Iris pigment epithelial cell (primary cell): ENCODE measurements at places on chromosomes 1 and 21.
A peak's percentile ranks its signal among the peaks of the same experiment; 100 is the strongest.

- peak; percentile 82 for DNase-seq
Measured at GRCh38 chr1:116115476-116116439, 4.6 kb downstream of the MAB21L3 start.

DNA sequence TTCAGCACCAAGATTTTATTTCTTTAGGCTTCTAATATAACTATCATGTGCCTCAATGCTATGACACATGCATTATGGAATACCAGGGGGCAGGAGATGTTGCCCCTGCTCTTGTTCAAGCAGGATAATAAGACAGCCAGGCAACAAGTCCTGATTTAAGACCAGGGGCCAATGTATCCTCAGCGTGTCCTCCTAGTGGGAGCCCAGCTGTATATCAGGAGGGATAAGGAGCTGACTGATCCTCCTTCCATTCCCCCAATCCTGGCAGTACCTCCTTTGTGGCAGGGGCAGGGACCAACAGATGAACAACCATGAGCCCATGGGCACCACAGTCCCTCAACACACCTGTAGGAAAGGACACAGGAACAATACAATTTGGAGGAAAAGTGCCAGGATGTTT, 29.3 kb downstream of the SORT1 start:
- DNase-seq, result no peak

DNA sequence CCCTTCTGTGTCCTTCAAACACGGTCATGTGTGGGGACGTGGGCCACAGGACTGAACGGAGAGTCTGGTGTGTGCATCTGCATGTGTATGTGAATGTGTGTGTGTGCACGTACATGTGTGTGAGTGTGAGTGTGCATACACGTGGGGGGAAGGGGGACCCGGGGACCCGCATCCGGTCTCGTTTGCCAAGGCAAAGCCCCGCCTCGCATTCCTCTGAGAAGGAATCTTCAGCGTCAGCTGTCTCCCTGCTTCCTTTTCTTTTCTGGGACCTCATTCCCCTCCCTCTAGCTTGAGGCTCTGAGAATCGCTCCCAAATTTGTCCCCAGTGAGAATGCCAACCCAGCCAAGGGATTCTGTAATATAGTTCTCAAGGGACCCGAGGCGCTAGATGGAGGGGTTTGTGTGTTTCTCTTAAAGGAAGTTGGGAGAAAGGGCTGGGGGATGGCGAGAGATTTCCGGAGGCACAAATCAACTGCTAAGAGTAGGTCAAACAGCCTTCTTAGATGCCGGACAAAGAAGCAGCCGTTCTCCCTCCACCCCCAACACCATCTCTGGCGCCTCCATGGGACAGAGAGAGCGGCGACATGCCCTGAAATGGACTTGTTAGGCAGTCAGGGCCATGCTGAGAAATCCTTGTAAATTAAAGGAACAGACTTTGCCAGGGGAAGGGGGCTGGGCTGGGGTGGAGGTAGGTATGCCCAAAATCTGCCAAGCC, 6.6 kb downstream of the IFFO2 start:
- peak; percentile 44 for DNase-seq

DNA sequence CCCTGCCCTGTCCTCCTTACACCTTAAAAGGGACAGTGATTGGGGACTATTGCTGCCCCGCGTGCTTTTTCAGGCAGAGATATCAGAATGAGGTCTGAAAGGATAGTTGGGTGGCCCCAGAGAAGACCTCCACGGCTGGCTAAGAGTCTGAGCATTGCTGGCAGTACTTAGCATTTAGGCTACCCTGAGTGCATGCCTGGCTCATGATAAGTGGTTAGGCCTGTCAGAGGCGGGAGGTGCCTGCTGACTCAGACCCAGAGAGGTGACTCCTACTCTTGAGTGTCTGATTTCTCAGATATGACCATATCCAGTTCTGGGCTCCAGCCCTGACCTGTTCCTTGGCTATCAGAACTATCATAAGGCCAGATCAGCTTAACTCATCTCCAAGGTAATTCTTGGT, 213.7 kb downstream of the PBX1 start:
- DNase-seq, result peak; percentile 99

DNA sequence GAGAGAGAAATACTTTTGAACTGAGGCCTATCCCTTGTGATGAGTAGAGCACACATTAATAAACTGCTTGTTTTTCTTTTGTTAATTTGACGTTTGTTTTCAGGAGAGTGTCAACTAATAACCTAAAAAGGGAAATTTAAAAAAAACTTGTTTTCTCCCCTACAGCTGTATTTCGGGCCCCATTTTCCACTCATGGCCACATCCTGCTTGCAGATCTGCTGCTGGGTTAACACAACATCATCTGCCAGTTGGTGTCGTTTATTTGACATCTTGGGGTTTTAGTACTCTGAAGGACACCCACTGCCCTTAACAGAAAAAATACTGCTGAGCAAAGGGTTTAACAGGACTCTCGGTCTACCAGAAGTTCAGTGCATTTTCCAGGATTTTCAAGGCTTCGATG, 848 bp upstream of the PYHIN1 start:
- no peak for DNase-seq

DNA sequence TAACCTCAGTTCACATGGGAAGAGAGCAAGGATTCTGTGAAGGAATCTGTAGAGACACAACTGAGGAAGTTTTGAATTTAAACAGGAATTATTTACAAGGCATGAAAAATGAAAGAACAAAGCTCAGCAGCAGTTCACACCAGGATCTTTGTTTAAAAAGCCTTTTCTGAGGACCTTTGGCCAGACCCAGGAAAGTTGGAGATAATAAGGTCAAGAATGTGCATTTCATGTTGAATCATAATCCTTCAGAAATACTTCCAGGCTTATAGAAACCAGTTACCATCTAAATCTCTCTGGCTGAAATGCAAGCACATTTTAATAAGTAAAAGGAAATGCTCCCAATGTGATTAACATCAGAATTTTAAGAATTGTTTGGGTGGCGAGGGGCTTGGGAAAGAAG, 2.7 kb downstream of the CLIC6 start:
- no peak for DNase-seq

DNA sequence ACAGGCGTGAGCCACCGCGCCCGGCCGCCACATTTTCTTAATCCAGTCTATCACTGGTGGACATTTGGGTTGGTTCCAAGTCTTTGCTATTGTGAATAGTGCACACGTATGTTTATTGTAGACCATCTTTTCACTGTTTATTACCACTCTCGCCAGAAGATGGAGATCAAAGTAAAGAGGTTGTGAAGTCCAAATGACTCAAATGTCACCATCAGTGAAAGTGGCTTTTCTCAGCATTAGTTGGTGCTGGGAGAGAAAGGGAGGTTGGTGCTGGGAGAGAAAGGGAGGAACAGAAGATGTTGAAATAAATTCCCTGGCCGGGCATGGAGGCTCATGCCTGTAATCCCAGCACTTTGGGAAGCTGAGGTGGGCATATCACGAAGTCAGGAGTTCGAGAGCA, 10.4 kb upstream of the UHMK1 start:
- DNase-seq, result no peak

GRCh38 chr1:154502066-154502743, at the start of the genes SHE and TDRD10:
Gene SHE, minus strand, starts transcription at chr1:154502412. Its CDS starts 386 bp downstream, at chr1:154502026.
Gene TDRD10, plus strand, starts transcription at chr1:154502219. Its CDS starts 4,685 bp downstream, at chr1:154506904.
- no peak for DNase-seq

DNA sequence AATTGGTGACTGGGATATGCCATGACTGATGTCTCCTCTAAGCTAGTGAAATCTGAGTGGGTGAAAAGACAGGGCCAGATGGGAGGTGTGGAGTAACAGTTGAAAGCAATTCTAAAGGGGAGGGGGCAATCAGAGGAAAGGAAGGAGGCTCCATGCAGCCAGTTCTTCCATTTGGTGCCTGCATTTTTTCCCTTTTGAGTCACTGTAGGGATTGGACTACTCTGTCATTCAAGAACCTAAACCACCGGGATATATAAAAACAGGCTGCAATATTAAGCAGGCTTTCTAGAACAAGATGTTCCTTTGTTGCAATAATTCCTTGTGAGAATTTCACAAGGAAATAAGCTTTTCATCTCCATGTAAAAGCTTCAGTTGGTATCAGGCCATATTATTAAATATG, 18.3 kb downstream of the CLIC6 start:
- DNase-seq, result no peak

DNA sequence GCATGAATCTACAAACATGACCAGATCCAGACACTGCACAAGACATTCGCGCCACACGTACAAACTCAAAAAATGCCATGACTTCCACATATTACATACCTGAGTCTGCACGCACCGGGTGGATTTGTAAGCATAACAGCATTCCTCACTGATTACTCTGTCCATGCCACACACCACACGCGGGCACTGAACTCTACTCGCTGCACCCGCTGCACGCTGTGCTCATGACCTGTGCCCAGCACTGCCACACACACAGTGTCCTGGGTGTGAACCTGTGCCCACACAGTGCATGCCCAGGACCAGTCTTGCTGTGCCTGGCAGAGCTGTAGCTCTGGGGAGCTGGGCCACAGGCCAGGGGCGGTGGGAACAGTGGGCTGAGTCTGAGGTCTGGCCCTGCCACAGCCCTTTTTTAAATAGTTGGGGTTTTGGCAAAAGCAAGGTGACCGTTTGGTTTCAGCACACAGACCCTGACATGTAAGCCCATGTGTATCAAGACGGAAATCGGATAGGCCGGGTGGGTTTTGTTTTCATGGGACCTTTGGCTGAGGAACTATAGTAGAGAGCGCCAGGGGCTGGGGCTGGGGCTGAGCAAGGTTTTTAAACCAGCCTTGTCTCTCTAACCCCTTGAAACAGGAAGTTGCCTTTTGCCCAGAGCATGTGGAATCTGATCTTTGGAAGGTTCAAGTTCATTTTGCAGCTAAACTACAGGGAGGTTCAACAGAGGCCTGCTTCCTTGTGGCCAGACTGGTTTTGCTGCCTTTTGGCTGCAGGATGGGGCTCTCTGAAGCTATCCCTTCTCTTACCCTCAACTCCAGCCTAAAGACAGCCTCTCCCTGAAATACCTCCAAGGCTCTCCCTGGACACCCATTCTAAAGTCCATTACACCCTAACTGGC, 12.3 kb upstream of the GOLT1A start:
- DNase-seq, result peak; percentile 26

DNA sequence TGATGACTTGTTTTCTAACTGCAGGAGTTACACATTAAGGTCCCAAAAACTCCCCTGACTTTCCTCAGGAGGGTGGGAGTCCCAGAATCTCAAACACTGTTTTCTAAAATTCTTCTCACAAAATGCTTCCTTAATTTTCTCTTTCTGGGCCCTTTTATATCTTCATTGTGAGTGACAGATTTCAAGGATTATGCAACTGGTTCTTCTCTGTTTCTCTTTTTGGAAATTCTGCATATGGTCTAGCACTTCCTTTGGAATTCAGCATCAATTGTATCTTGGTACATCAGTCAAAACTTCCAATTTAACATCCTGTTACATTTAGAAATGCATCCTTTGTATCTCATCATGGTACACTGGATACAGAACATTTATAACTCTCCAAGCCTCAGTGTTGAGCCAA, 59.7 kb downstream of the LMO4 start:
- DNase-seq, result no peak

GRCh38 chr1:64235910-64236309, 32.5 kb downstream of the UBE2U start:
- DNase-seq, result no peak

- DNase-seq, result no peak
Measured at GRCh38 chr1:43990271-43991199, 864 bp upstream of the CCDC24 start.

GRCh38 chr1:206609229-206609991, 2.9 kb downstream of the EIF2D start:
- peak; percentile 45 for DNase-seq

GRCh38 chr1:42806171-42806570, 10.8 kb upstream of the ERMAP start:
- no peak for DNase-seq

GRCh38 chr1:205571747-205572146, 60.1 kb downstream of the ELK4 start:
- no peak for DNase-seq

- DNase-seq, result no peak
Measured at GRCh38 chr1:113438505-113439276, 48.4 kb downstream of the MAGI3 start.

DNA sequence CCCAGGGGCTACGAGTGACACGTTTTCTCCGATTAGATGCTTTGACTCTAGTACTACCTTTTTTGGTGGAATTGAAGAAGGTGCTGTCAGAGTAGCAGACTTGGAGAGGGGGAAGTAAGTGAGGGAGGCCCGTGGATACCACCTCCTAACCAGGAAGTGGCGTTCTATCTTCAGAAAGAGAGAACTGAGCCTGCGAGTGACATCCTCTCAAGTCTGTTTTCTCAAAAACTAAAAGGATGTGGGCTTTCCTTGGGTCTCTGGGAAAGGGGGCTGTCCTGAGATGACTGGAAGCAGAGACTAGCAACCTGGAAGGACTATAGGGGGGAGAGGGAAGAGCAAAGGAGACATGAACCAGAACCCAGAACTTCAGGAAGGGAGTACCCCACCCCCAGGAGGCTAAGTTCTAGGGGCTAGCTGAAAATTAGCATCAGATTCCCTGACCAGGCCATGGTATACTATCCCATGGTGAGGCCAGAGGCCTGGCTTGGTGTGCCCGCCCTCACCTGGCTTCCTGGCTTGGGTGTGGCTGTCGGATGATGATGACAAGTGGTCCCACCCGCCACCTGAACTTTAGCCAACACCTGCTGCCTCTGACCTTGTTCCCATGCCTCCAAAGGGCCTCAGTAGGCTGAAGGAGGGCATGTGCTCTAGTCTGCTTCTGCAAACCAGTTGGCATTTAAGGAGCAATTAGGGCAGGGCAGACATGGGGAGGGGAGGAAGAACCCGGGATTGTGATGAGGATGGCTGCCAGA, 49.1 kb downstream of the ATP2B4 start:
- no peak for DNase-seq

DNA sequence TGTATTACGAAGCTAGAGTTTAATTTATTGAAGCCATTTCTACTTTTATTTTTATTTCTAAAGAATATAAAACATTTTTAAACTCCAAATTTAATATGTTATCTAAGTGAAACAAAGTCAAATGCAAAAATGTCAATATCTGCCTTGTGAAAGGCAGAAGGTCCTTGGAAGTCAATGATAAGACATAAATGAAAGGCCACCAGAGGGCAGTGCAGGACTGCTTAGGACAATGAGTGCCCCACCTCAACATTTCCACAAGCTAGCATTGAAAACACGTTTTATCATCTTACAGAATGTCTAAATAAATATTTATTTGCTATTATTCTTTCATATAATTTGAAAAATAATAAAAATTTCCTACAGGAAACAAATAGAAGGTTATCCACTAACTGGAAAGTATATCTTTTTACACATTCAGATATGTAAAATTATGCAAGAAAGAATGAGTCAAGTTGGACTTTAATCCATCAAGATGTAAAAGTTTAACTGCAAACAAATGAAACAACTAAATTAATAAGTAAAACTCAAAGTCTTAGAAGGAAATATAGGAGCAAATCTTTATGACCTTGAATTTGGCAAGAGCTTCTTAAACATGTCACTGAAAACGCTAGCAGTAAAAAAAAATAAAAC, 140.1 kb upstream of the FMN2 start:
- DNase-seq, result peak; percentile 76
